Cerebellar nuclear complex (tissue), 1 donor: ENCODE measurements at places on chromosomes 3 and 15.

DNA sequence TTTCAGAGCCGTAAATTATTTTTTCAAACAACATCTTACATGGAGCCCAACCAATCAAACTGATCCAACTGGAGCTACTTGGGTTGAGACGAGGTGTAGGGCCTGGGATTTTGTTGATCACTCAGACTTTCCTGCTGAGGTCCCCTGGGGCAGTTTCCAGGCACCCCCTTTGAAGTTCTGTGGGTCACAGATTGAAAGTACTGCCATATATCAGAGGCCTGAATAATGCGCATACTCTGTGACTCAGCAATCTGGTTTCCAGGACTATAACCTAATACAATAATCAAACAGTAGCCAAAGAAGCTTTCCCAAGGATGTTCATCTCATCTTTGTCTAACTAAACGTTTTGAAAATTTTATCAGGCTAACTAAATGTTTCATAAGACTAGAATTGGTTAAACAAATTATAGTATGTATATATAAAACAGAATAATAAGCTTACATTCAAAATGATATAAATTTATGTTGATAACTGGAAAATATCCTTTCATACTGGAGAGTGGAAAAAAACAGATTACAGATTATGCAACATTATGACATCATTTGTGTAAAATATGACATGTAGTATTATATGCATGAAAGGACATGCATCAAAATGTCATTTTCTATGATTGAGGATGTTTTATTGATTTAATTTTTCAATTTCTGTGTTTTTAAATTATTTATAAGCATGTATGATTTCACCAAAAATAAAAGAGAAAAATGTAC lies 617.1 kb downstream of the NTRK3 start:
- no peak for DNase-seq

- no peak for DNase-seq
These were observed 24.8 kb downstream of the PSTPIP1 start for GRCh38 chr15:77019521-77020331.

DNA sequence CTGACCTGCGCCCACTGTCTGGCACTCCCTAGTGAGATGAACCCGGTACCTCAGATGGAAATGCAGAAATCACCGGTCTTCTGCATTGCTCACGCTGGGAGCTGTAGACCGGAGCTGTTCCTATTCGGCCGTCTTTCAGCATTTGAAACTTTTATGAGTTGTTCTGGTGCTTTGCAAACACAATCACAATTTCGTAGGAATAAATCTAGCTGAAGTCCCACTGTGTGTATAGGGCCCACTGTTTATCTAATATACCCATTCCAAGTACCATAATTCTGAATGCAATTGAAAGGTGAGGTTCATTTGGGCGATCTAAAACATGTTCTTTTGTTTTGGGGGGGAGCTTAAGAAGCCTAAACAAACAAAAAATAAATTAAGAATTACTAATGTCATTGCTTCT lies 572.1 kb downstream of the FGF12 start:
- no peak for DNase-seq

GRCh38 chr3:4198491-4198890 lies 104.7 kb upstream of the SETMAR start:
- DNase-seq = no peak

GRCh38 chr15:92638291-92638708 lies 17.3 kb downstream of the FAM174B start:
- no peak for DNase-seq

GRCh38 chr3:106086038-106086437 lies 217.2 kb upstream of the CBLB start:
- DNase-seq = no peak

GRCh38 chr15:26867200-26868007 lies 542 bp downstream of the GABRA5 start:
- DNase-seq = no peak

GRCh38 chr3:132593947-132594323 lies 3.1 kb upstream of the ACKR4 start:
- no peak for DNase-seq

GRCh38 chr3:151002003-151002981 lies 29.8 kb upstream of the CLRN1 start:
- DNase-seq = no peak

DNA sequence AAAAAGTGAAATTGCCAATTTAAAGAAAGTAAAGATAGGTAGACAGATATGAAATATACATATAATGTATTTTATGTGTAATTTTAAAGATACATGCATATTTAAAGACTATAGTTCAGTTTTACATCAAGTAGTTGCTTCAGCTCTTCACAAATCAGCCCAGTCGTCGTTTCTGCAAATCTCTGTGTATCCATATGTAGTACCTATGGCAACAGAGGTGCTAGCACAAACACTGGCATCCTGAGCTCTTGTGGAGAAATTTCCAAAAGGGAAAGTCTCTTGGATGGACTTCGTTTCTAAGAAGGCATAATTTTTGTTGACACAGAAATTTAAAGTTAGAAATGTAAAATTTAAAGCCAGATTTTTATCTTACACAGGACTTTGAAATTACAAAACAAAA lies 1284.7 kb downstream of the ROBO1 start:
- DNase-seq = no peak

GRCh38 chr15:48143856-48144255 lies 23.1 kb downstream of the SLC24A5 start:
- DNase-seq = no peak

GRCh38 chr15:101118615-101119014 lies 133.2 kb downstream of the CHSY1 start:
- DNase-seq = no peak

- DNase-seq = no peak
These were observed 28.3 kb upstream of the ETV5 start for GRCh38 chr3:186137051-186137685.

- no peak for DNase-seq
These were observed 220.5 kb downstream of the FAM43A start for GRCh38 chr3:194906229-194906629.

- DNase-seq = no peak
These were observed 18.0 kb downstream of the ISG20 start for GRCh38 chr15:88656760-88657221.

DNA sequence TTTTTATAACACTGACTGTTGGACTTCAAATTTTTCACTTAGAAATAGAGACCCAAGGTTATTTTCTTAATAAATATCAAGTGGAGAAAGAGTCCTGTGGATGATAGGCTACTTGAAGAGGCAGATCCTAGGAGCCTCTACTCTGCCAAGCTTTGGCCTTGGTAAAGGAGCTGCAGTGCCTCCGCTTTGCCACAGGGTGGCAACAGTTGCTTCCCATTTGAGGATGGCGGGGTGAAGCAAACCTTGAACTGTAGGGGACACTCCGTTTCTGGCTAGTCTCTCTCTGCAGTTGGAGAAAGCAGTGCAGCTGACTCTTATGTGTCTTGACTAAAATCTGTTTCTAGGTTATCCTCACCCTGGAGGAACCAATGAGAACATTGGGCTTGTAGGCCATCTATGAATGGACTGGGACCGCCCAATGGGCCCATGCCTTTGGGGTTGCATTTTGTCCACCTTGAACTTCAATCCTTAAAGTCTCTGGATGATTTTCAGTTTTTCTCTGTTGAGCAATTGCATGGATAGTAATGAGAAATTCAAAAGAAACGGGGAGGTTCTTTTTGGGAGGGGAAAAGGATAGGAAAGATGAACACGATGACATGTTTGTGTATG lies 9.8 kb downstream of the SCG5 start:
- DNase-seq = no peak

DNA sequence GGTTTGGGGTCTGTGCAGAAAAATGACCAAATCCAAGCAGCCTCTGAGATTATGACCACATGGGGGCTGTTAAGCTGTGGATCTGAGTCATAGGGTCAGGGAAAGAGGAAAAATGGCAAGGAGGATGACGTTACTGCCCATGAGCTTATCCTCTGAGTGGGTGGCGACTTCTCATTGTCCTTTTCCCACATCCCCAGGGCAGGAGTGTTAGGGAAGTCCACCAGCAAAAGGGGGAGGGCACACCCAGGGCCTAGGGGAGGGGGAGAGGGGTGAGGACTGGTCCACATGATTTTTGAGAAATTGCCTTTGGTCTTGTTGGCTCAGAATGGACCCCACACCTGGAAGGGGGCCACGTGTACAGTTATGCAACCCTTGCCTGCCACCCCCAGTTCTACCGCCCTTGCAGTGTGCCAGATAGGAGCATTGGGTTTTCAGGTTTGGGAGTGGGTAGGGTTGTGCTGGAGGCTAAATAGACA lies 2.6 kb downstream of the CD276 start:
- no peak for DNase-seq

DNA sequence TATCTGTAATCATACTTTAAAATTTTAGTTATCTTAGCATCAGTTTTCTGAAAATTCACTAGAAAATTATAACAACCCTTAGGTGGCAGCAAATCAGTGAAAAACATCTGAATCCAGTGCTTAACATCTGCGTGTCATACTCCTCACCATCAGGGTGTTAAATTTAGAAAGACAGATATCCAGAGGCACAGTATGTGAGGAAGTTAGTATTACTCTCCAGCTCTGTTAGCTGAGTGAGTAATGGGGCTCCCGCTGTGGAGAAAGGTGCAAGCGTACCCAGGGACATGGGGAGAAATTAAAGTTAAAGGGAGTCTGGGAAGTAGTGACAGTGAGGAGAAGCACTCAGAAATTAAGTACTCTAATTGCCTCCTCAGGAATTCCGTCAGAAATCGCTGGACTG lies 50.9 kb downstream of the CEP63 start:
- no peak for DNase-seq

- DNase-seq = no peak
These were observed 41.5 kb downstream of the MUC4 start for GRCh38 chr3:195770081-195770840.

DNA sequence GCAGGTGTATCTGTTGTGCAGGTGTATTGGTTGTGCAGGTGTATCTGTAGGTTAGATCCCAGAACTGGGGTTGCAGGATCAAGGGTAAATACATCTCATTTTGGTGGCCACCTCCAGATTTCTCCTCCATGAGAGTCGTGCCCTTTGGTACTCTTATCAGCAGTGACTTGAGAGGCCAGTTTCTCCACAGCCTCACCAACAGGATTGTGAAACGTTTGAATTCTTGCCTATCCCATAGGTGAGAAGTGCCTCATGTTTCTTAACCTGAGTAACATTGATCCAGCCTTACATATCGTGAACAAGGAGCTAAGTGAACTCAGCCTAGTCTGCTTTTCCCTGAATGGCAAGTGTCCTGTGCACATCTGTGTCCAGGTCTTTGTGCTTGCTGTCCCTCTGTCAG lies 55.4 kb downstream of the CMTM8 start:
- DNase-seq = no peak

DNA sequence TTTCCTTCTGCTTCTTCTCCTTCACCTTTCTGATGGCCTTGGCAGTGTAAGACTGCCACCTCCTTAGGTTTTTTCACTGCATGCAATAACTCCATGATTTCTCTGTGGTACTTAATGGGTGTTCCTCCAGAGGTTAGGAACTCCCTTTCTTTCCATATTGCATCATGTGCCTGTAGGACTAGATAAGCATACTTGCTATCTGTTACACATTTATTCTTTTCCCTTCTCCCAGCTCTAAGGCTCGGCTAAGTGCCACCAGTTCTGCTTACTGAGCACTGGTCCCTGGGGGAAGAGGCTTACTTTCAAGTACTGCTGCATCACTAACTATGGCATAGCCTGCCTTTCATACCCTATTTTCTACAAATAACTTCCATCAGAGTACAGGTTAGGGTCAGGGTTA lies 351.8 kb downstream of the OTOL1 start:
- no peak for DNase-seq

GRCh38 chr15:63372753-63373152 lies 8.9 kb downstream of the CA12 start:
- no peak for DNase-seq

DNA sequence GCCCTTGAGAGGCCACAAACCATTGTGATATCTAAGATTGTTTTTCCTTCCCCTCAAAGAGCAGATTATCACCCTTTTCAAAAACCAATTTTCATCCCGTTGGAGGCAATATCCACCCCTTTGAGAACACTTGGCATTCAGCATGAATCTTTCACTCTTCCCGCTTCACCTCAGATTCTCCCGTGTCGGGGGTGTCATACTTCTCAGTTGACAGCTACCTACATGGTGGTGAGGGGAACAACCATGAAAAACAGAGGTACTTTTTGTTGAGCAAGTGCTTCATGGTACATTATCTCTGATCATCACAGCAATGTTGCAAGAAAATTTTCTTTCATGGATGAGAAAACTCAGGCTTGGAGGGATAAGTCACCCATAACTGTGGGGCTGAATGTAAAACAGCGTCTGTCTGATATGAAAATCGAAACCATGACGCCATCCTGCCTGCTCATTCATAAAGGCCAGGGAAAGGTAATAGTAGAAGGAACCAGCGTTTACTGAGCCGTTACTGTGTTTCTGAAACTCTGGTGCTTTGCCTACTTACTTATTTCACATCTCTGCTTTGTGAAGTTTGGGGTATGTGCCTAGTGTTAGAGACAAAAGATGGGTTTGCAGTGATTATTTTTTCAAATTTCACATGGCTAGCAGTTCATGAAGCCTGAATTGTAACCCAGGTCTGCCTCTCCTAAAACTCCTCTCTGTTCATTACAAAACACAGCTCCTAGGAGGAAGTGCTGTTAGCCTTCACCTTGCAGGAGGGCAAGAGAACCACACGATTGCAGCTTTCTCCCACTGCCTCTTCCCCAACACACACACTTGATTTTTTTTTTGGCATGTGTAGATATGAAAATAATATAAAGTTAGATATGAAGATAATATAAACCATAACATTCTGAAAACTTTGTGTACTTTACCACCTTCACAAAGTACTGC lies 35.4 kb downstream of the SV2B start:
- DNase-seq = no peak

DNA sequence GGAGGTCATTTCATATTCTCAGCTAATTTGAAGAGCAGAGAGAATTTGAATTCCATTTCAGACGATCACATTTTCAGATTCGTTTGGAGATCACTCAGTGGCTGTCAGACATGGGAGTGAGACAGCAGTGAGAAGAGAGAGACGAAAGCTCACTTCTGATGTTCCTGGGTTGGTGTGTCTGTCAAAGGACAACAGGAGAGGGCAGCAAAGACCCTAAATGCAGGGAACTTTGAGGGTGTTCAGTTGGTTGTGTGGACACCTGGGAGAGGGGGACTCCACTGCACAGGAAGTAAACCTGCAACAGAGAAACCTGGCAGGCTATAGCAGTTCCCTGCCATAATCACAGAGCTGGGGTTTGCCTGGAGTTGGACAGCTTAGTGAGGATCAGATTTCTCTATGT lies 675.1 kb downstream of the SQOR start:
- no peak for DNase-seq

DNA sequence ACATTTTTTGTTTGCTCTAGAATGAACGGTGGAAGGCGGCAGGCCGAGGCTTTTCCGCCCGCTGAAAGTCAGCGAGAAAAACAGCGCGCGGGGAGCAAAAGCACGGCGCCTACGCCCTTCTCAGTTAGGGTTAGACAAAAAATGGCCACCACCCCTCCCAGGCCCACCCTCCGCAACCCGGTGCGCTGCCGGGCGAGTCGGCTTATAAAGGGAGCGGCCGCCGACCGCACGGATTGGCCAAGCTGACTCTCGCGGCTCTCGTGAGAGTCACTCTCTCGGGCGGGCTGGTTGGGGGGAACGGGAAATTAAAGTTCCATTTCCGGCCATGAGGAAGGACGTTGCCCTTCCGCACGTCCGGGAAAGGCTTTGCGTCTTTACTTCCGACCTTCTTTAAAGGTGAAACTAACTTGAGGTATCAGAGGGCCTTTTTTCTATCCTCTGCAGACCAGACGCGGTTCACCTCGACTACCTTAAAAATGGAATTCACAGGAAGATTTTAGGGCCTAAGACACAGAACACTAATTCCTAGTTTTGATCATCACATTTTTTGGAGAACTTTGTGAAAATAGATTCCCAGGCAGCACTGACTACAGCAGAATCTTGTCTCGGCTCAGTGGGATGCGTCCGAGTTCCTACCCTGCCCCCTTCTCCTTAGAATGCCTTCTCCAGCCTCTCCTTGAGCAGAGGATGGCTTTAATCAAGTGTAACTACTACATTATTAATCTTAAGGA lies at the start of gene TERC:
Gene TERC, minus strand, starts transcription at position 179 of the 731 bp plus-strand sequence.
- DNase-seq = peak; percentile 84
